ENCODE measurements at places on chromosomes 3 and 15. TPM values are rescaled to one million over a fixed set of nuclear protein-coding genes. Genes with fewer than 3 reads are reported as not detected.
A peak's percentile ranks its signal among the peaks of the same experiment; 100 is the strongest.

GRCh38 chr3:76131396-76132153 lies 346.2 kb upstream of the ZNF717 start:
- peak; percentile 84 for DNase-seq

GOLGA8R gene
- 0.07 TPM for total RNA-seq

DNA sequence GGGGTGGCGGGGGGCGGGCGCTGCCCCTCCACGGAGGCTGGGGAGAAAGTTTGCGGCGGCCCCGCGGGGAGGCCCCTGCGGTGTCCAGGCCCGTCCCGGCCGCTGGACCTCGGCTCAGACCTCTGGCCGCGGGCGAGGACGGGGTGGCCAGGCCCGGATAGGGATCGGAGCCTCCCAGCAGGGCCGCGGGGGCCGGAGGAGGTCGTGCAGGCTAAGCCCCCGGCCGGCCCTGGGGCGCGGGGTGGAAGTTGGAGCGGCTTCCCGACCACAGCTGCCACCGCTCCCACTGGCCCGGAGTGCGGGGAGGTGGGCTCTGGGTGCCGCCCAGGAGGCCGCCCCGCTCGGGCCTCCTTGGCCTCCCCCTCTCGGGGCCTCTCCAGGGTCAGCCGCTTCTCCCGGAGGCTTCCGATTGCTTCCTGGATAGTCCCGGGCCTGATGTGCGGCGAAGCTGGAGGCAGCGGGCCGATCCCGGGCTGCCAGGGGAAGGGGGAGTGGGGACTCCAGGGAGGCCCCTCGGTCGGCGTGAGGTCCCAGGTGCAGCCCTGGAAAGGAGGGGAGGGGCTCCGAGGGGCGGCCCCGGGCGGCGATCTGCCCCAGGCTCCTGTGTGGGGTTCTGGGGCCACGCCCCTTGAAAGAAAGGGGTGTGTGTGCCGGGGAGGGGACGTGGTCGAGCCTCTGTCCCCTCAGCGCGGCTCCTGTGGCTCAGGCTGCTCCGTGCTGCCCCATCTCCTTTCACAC lies 907 bp downstream of the PLXNA1 start:
- no peak for DNase-seq

DNA sequence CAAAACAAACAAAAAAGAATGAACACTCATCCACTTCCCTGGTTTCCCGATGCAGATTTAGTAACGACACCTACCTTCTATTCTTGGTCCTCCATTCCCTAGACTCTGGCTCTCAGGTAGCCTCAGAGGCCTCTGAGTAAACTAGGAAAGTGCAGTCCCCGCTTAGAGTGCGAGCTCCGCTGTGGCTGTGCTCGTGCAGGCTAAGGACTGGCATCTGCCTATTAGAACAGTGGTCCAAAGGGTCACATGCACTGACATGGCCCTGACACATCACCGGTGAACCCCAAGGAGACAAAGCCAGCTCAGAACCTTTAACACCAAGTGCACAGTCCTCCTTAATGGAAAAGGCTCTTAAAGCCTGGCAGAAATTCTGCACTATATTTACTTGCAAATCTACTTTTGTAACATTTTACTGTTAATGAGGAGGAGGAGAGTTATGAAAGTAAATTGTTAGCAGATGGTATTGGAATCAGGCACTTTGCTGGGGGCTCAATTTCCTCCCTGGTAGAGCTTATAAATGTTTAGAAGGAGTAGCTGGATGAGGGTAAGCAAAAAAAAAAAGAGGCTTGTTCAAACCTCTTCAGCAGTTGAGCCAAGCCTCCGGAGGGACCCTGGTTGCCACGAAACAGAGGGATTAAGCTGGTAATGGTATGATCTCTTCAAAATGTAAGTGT lies 31.1 kb downstream of the VGLL4 start:
- no peak for DNase-seq

DNA sequence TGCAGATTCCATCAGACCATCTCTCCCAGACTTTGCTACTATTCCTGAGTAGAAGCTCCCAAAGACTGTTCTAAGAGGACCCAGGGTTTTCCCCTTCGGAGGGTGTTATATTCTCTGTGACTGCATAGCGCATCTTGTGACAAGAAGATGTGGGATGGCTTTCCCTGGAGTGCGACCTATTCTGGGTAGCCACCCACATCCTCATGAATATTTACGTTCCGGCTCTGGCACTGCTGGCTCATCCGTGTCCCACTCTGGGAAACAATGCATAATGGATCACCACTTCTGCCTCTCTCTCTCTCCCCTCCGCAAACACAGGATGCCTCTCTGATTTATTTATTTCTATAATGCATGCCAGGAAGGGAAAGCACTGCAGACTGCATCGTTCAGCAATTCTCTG lies 166.1 kb downstream of the PYDC2 start:
- no peak for DNase-seq

DNA sequence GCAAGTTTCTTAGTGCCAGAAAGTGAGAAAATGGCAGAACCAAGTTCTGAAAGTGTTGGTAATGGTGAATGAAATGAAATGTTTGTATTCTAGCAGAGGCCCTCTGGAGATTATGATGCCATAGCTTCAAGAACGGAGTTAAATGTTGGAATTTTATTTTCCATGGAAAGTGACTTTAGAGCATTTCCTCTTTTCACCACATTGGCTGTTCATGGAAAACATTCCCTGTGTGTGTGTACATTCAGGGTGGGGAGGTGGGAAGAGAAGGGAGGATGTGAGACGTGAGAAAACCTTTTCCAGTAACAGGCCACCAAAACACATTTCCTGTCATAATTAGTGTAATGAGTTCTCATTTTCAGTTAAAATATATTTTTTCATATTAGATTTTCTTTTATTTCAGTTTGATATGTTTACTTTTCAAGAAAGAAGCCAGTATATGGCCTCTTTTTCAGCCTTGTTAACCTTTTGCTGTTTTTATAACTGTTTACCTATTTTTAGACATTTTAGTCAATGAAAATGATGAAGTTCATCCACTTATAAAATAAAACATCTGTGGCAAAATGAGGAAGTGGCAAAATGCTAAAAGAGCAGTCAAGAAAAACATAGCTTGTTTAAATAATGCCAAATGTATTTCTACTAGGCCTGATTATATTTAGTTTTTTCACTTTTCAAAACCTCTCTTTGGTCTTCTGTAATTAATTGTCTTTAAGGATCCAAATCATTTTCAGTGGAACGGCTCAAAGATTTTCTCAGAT lies 21.6 kb downstream of the SAMMSON start:
- DNase-seq = no peak

- DNase-seq = no peak
Measured at GRCh38 chr15:46660096-46660842, 1025.4 kb downstream of the SQOR start.

GRCh38 chr15:64857421-64857820 lies 15.7 kb downstream of the PLEKHO2 start:
- no peak for DNase-seq

ACKR2 gene
- 1.3 TPM for total RNA-seq

DNA sequence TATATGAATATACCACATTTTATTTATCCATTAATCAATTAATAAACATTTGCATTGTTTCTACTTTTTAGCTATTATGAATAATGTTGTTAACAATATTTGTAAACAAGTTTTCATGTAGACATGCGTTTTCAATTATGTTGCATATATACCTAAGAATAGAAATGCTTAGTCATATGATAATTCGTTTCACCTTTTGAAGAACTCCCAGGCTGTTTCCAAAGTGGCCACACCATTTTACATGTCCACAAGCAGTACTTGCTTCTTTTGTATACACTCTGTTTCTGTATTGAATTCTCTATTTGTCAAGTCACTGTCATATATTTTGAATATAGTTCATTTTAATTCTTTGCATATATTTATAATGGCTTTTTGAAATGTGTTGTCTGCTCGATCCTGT lies 206.9 kb upstream of the ZBTB20 start:
- DNase-seq = no peak
